ENCODE measurements at places on chromosomes 5 and 9. TPM values are rescaled to one million over a fixed set of nuclear protein-coding genes. Genes with fewer than 3 reads are reported as not detected.
A peak's percentile ranks its signal among the peaks of the same experiment; 100 is the strongest.

The SLCO6A1 gene
- total RNA-seq: not detected

GRCh38 chr5:170520372-170520771 is 16.6 kb downstream of the KCNIP1 start:
- no peak for DNase-seq
- no peaks in the 10 kb centered on the region for H3K4me1 ChIP-seq
- H3K4me3 ChIP-seq: no peak overlapping the region
- no peaks in the 10 kb centered on the region for H3K36me3 ChIP-seq
- peaks cover 4% of the 10 kb centered on the region for H3K27me3 ChIP-seq

The MYMK gene
- not detected for total RNA-seq

GRCh38 chr5:160240350-160240749 is 11.0 kb downstream of the FABP6 start:
- DNase-seq: no peak
- no peak overlapping the region for H3K4me3 ChIP-seq
- H3K27ac ChIP-seq: no peak overlapping the region
- H3K36me3 ChIP-seq: no peaks in the 10 kb centered on the region
- H3K4me1 ChIP-seq: no peaks in the 10 kb centered on the region

- H3K27me3 ChIP-seq: no peaks in the 10 kb centered on the region
- peak; percentile 45 for DNase-seq
- H3K4me1 ChIP-seq: peaks cover 14% of the 10 kb centered on the region
- no peak overlapping the region for H3K27ac ChIP-seq
- H3K36me3 ChIP-seq: no peaks in the 10 kb centered on the region
- no peak overlapping the region for H3K4me3 ChIP-seq
Measured at GRCh38 chr5:57692582-57693487, 210.2 kb upstream of the ACTBL2 start.

GRCh38 chr5:135332519-135333150 is 66.4 kb downstream of the MACROH2A1 start:
- H3K27me3 ChIP-seq: no peaks in the 10 kb centered on the region
- no peaks in the 10 kb centered on the region for H3K4me1 ChIP-seq
- peaks cover 73% of the 10 kb centered on the region for H3K36me3 ChIP-seq
- no peak overlapping the region for H3K4me3 ChIP-seq
- H3K27ac ChIP-seq: no peak overlapping the region
- DNase-seq: no peak

DNA sequence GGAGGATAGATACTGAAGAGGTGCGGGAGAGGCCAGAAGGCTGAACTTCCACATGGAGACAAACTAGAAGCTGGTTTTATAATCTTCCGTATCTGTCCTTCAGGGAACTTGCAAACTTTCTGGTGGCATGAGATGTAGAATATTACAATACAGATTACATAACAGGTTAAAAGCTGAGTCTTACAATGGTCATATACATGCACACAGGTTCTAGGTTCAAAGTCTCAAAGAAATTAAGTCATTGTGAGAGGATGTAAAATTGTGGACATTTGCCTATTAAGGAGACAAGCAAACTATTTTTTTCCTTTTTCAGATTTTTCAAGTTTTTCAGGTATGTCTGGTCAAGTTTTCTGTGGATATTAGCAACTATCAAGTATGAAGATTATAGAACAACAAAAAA is 10.4 kb upstream of the ZSWIM6 start:
- peaks cover 47% of the 10 kb centered on the region for H3K4me1 ChIP-seq
- H3K4me3 ChIP-seq: no peak overlapping the region
- H3K36me3 ChIP-seq: no peaks in the 10 kb centered on the region
- H3K27ac ChIP-seq: no peak overlapping the region
- DNase-seq: no peak
- H3K27me3 ChIP-seq: no peaks in the 10 kb centered on the region

- no peaks in the 10 kb centered on the region for H3K36me3 ChIP-seq
- H3K4me3 ChIP-seq: no peak overlapping the region
- H3K27ac ChIP-seq: no peak overlapping the region
- H3K27me3 ChIP-seq: no peaks in the 10 kb centered on the region
Measured at GRCh38 chr9:129778469-129778868, 24.5 kb upstream of the TOR1B start.

DNA sequence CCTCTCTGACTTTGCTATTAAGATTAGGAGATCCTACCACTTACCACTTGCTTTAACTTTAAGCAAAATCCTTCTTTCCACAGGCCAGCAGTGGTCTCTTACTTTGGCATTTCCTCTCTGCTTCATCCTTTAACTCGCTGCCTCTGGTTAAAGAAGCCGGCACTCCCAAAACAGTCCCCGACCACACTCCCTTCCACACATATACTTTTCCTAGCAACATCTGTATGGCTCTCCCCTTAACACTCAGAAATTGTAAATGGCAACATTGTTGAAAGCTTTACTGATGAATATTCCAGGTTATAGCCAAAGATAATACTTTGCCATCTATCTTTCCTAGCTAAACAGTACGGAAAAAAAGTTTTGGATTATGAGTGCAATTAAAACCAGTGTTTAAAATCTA is 133.2 kb downstream of the MCTP1 start:
- H3K4me3 ChIP-seq: no peak overlapping the region
- DNase-seq: no peak
- H3K4me1 ChIP-seq: peaks cover 8% of the 10 kb centered on the region
- H3K27ac ChIP-seq: no peak overlapping the region
- no peaks in the 10 kb centered on the region for H3K27me3 ChIP-seq

The FBN2 gene
- 0.83 TPM for total RNA-seq

DNA sequence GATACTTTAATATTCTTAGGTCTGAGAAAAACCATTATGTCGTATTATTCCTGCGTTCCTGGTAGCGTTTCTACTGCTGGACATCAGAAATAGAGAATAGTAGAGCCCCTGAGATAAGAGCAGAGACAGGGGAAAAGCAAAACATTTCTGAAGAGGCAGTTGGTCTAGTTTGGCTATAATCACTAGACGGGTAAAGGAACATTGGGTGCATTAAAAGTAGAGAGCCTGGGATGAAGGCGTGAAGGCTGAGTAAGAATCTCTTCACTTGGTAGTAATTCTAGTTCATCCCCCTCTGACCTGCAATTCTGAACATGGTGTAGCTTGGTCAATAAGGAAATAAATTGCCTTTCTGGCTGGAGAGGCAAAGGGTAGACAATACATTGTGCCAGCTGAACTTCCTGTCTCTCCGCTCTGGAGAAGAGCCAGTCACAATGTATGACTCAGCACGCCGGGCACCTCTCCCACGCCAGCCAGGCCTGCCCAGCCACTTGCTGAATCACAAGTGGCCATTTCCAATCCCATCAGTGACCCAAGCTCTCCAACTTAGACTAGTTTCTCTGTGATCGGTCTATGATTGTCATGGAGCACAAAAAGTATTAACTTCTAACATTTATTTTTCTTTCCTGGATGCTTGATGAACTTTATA is 75.4 kb downstream of the STK32A start:
- peak overlapping the region; percentile 14 for H3K27ac ChIP-seq
- peaks cover 5% of the 10 kb centered on the region for H3K4me1 ChIP-seq
- H3K36me3 ChIP-seq: no peaks in the 10 kb centered on the region
- peak; percentile 82 for DNase-seq
- H3K27me3 ChIP-seq: no peaks in the 10 kb centered on the region

GRCh38 chr5:127425868-127426267 is 91.6 kb upstream of the PRRC1 start:
- H3K27me3 ChIP-seq: no peaks in the 10 kb centered on the region
- H3K4me1 ChIP-seq: no peaks in the 10 kb centered on the region
- no peak for DNase-seq
- H3K27ac ChIP-seq: no peak overlapping the region
- no peak overlapping the region for H3K4me3 ChIP-seq

DNA sequence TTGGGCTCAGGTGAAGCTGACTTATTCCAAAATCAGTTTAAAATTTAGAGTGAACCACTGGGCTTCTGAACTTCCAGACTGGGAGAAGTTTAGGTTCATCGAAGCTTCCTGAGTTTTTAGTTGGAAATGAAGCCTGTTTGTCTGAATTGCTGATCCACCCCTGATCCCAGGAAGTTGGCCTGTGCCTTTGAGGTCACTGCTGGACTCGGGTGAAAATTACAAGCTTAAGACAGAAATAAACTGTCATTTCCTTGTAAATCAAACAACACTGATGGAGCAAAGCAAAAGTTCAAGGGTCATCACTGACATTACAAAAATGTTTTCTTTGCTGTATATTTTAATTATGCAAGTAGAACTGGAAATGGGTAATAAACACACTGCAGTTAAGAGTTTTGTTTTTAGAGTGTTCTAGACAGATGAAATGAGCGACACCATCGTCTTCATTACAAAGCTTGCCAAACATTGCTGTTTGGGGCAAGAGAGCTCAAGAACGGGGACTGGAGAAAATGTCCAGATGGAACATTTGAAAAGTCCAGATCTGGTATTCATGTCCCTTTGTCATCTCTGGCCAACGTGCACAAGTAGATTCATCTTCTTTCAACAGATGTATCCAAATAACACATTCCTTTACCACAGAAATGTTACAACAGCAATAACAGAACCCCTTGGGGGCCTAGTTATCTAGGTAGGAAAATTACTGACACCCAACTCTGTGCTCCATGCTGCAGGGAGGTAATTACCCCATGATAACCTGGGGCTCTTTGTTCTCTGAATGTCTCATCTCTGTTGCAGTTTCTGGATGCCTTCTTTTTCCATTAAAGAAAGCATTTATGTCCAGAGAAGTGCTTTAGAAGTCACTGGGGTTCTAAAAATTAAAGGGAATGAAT is 142.4 kb upstream of the ERCC6L2 start:
- no peak overlapping the region for H3K27ac ChIP-seq
- no peak overlapping the region for H3K4me3 ChIP-seq
- H3K36me3 ChIP-seq: no peaks in the 10 kb centered on the region
- DNase-seq: no peak

DNA sequence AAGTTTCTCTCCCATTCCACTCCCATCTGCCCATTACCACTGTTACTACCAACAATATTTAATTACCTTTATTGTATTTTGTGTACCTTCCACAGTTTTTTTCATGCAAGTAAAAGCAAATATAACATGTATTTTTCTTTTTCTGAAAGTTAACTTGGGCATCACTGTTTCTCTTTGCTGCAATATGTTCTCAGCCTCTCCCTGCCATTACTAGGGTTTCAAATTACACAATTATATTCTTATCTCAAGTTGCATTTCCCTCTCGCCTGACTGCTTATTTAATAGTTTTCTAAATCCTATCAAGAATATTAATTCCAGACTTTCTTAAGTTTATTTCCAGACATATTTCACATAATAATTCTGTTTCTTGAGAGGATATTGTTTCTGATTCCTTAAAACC is 46.9 kb upstream of the GAS1 start:
- H3K4me3 ChIP-seq: no peak overlapping the region
- no peaks in the 10 kb centered on the region for H3K36me3 ChIP-seq
- H3K4me1 ChIP-seq: no peaks in the 10 kb centered on the region
- H3K27me3 ChIP-seq: no peaks in the 10 kb centered on the region
- no peak overlapping the region for H3K27ac ChIP-seq

The ITGA2 gene
- total RNA-seq: 7.4 TPM

GRCh38 chr9:136665704-136666371 is 3.1 kb downstream of the EGFL7 start:
- peaks cover 29% of the 10 kb centered on the region for H3K36me3 ChIP-seq
- peak overlapping the region; percentile 61 for H3K4me3 ChIP-seq
- no peak for DNase-seq
- H3K27me3 ChIP-seq: peaks cover 56% of the 10 kb centered on the region
- peaks cover 6% of the 10 kb centered on the region for H3K4me1 ChIP-seq

The ZNF782 gene
- total RNA-seq: 6.4 TPM

All from lower lobe of right lung (tissue), 2 donors.